ENCODE measurements at places on chromosomes 6 and 20.

GRCh38 chr20:36179170-36179945 is 24.8 kb downstream of the EPB41L1 start:
- no peak for DNase-seq

GRCh38 chr6:135251498-135252441 is 70.7 kb downstream of the MYB start:
- DNase-seq: no peak

DNA sequence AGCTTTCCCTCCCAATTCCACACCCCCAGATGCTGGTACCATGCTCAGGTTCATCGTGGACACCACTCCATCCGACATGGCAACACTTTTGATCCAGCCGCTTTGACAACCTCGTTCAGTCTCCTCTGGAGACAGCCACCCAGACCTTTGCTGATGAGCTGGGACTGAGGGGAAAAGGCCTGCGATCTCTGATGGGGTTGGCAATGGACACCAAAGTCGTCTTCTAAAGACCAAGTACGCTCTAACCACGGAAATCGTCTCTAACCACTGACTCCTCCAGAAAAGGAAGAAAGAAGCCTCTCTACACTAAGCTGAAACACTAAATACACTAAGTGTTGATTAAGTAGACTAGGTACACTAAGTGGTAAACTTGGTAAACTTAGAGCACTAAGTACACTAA is 26.1 kb upstream of the HLA-E start:
- DNase-seq: no peak

GRCh38 chr20:58523072-58523970 is 8.1 kb upstream of the APCDD1L start:
- DNase-seq: no peak

- DNase-seq: peak; percentile 67
Measured at GRCh38 chr6:17580518-17581048, 19.5 kb upstream of the FAM8A1 start.

- peak; percentile 38 for DNase-seq
Measured at GRCh38 chr6:52994031-52994838, 849 bp downstream of the GSTA4 start.

GRCh38 chr6:151512481-151512880 is 18.7 kb downstream of the CCDC170 start:
- no peak for DNase-seq

Data from erythroblast (primary cell).